ENCODE measurements at places on chromosomes 6 and 20.

DNA sequence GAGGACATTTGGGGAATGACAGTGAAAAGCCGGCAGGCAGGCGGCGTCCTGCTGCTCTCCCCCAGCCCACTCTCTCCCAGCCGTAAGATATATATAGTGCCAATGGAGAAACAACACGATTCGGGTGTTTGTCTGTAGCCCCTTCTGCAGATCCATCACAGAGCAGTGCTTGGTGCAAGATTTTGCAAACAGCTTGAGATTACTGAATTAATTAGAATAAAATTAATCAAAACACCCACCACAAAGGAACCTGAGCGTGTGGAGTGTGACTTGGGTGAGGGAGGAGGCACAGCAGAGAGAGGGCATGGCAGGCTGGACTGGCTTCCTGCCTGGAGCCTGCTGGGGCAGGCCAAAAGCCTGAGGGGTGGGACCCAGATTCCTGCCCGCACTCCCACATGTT is 28.8 kb upstream of the CCDC167 start:
- ATAC-seq, result no peak

DNA sequence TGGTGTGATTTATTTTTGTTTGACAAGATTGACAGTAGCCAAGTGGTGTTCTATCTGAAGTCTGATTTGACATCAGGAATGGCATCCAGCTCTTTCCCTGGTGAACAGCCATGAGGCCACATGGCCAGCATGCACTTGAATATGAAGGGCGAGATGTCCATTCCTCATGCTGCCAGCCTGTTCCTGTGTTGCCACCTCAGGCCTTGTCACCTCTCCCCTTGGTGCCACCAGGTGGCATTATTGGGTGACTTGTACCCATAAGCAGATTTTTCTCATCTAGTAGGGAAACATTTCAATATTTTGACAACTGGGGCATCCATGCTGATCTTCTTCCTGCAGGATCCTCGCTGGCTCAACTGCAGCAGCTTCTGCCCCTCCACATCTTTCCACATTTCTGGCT is 199.1 kb downstream of the ERMARD start:
- ATAC-seq, result no peak

DNA sequence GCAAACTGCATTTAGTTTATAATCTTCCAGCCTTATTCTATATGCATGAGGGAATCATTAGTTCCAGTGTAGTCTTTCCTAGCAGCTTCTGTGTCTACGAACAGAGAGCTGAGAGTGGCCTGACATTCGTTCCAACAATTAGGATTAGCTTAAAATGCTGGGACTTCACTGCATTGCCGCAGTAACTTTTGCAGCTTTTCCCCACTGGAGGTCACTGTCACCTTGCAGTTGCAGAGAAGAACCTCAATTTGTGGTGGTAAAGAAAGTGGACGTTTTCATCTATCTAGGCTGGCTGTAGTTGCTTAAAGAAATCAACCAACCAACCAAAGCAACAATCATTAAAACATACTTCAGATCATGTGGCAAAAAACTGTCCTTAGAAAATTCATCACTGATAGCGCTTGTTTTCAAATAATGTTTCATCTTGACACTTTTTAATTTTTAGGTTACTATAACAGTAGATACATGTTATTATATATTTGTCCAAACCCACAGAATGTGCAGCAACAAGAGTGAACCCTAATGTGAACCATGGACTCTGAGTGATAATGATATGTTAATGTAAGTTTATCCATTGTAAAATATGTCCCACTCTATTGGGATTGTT is 12.2 kb downstream of the MYLK4 start:
- peak; percentile 43 for ATAC-seq

DNA sequence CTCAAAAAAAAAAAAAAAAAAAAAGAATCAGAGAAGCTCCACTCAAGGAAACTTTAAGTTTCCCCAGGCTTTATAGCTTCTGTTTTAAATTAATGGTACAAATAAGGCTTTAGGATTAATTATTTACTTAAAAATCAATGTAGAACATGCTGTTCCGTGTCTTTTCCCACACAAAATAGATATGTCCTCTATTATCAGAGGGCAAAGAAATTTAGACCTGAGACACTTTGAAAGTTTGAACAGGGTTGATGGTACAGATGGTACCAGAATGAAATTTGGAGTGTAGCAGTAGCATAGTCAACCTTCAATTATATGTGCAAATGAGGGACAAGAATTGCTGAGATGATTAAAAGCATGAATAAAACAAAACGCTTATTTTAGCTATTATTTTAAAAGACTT is 32.2 kb upstream of the REV3L start:
- ATAC-seq, result no peak

GRCh38 chr20:14745830-14746229 is 408.4 kb upstream of the FLRT3 start:
- ATAC-seq, result no peak

GRCh38 chr6:11734861-11735613 is 43.6 kb downstream of the ADTRP start:
- no peak for ATAC-seq

DNA sequence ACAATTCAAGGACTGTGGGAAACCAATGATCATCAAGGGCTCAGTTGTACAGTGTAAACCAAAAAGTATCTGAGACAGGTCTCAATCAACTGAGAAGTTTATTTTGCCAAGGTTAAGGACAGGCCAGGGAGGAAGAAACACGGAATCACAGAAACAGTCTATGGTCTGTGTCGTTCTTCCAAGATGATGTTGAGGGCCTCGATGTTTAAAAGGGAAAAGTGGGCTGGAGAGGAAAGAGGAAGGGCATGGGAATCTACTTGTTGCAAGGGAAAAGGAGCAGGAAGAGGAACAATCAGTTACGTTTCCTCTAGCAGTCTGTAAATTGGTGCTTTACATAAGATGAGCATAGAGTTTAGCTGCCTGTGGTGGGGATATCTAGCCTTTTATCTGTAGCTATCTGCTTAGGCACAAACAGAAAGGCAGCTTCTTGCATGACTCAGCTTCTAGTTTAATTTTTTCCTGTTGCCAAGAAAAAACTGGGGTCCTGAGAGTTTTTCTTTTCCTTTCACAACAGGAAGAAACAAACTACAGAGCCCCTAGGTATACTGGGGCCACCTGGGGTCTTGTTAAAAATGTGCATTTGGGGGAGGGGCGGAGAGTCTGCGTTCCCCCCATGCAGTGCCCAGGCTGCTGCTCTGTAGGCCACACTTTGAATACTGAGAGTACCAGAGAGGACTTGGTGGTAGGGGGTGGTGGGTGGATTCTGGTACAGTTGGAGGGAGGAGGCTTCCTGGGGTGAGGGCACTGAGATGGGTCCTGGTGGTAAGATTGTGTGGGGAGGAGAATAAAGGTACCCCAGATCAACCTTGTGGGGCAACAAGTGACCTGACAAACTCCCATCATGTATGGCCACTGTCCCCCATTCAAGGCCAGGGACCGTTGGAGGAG is 35.3 kb upstream of the EZR start:
- ATAC-seq, result no peak

GRCh38 chr6:67391955-67392354 is 1243.1 kb upstream of the ADGRB3 start:
- no peak for ATAC-seq

DNA sequence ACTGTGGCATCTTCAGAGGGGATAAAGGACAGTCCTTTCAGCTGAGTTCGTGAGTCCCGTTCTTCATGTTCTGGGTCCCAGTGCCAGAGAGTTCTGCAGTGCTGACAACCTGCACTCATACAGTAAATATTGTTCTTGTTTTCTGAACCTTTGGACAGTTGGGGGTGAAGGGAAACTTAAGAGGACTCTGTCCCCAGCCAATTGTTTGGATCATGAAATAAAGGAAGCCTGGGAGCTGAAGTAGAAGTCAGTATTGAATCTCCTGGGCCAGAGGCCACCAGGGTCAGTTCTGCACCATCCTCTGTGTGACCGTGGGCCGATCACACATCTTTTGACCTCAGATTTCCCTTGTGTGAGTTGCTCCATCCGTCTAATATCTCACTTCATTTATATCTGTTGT is 3.2 kb downstream of the SLC2A12 start:
- no peak for ATAC-seq

GRCh38 chr20:62822239-62822787 is 5.5 kb downstream of the COL9A3 start:
- no peak for ATAC-seq

DNA sequence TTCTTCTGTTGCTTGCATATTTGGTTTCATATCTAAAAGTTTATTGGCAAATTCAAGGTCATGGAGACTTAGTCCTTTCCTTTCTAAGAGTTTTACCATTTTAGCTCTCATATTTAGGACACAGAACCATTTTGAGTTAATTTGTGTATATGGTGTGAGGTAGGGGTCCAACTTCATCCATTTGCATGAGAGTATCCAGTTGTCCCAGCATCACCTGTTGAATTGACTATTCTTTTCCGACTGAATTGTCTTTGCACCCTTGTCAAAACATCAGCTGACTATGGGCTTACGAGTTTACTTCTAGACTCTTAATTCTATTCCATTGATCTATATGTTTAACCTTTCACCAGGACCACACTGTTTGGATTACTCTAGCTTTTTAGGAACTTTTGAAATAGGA is 157.5 kb downstream of the RALGAPA2 start:
- ATAC-seq, result no peak

DNA sequence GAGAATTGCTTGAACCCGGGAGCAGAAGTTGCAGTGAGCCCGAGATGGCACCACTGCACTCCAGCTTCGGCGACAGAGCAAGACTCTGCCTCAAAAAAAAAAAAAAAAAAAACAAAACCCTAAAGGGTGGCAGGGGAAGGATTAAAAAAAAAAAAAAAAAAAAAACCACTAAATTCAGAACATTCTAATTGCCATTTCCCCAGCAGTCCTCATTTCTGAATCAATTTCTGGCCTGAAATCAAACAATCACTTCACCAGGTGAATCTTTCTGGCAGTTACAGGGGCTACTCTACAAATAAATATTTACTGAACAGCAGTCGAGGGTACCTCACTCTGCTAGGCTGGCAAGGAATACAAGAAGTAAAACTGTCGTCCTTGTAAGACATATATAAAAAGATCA is 1.2 kb downstream of the UQCC1 start:
- ATAC-seq, result no peak

DNA sequence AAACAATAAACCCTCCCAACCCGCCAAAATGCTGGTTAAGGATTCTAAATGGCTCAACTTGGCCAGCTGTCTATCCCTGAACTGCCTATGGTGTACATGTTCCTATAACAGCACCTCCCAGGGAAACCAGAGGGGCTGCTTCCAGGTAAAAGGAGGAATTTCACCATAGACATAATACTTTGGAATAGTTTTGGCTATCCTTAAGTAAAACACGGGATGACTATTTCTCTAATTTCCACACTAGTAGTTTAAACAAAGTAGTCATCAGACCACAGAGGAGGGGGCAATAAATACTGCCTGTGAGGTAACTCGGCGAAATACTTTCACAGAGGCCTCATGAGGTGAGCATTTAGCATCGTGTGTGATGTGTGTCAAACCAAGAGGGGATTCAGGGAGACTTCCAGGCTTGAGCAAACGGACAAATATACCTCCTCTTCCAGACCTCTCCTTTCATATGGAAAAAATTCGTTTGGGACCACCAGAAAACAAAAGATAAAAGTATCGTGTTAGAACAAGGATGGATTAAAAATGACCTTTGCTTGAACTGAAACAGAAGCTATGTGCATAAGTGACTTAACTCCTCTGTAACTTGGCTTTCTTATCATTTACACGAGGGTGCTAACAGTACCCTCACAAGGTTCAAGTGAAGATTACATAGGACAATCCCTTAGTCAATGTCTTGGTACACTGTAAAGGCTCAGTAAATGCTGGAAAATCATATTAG is 1.0 kb upstream of the XRN2 start:
- ATAC-seq, result no peak

DNA sequence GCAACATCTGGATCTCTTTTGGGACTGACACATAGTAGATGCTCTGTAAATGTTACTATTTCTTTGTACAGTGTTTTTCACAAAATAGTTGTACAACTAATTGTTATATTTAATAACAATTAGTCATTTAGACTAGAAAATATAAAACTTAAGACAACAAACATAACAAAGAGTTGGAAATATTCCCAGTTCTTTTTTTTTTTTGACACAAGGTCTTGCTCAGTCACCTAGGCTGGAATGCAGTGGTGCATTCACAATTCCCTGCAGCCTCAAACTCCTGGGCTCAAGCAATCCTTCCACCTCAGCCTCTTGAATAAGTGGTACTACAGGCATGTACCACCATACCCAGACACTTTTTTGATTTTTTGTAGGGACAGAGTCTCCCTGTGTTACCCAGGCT is 105.8 kb downstream of the UTRN start:
- no peak for ATAC-seq

- ATAC-seq, result no peak
Measured at GRCh38 chr6:168134560-168135201, 55.7 kb upstream of the FRMD1 start.

- ATAC-seq, result no peak
Measured at GRCh38 chr6:63795006-63795405, 159.4 kb downstream of the PHF3 start.

GRCh38 chr6:30194797-30195690 is 18.2 kb downstream of the TRIM26 start:
- ATAC-seq, result no peak

DNA sequence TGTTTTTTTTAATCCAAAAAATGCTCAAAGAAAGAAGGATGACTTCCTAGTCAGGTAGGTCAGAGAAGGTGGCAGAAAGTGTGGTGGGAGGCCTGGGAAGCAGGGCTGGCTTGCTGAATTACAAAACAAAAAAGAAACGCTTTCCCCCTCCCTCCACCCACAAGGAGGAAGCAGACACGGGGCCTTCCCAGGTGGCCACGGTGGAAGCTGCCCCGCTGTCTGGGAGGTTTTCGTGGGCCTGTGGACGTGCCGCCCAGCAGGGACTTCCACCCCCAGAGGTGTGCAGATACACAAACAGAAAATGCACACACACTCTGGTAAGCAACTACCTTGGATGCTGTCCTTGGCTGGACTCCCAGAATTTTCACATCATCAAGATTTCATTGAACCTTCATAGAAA is 198.2 kb upstream of the CDH4 start:
- no peak for ATAC-seq
